ENCODE measurements at places on chromosomes 6 and 20.

GRCh38 chr20:11766961-11767360, 150.7 kb upstream of the BTBD3 start:
- DNase-seq: no peak

DNA sequence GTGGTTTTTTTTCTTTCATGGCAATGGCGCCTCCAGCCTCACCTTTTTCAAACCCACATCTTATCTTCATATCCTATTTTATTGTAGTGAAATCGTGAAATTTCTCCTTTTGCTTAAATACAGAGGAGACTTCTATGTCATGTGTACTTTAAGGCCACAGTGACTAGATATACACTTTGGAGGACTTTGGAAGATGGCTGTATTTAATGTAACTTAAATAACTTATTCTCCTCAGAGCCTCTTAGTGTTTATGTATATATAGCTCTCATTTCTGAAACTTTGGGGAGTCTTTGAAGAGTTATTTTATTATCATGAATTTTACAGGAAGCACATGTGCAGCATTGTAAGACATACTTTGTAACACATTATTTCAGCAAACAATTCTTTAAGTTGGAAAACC, 968 bp downstream of the LAMA2 start:
- no peak for DNase-seq

- DNase-seq: no peak
Measured at GRCh38 chr6:147873816-147874215, 365.3 kb downstream of the SAMD5 start.

GRCh38 chr6:12392490-12392889, 102.3 kb downstream of the EDN1 start:
- no peak for DNase-seq

DNA sequence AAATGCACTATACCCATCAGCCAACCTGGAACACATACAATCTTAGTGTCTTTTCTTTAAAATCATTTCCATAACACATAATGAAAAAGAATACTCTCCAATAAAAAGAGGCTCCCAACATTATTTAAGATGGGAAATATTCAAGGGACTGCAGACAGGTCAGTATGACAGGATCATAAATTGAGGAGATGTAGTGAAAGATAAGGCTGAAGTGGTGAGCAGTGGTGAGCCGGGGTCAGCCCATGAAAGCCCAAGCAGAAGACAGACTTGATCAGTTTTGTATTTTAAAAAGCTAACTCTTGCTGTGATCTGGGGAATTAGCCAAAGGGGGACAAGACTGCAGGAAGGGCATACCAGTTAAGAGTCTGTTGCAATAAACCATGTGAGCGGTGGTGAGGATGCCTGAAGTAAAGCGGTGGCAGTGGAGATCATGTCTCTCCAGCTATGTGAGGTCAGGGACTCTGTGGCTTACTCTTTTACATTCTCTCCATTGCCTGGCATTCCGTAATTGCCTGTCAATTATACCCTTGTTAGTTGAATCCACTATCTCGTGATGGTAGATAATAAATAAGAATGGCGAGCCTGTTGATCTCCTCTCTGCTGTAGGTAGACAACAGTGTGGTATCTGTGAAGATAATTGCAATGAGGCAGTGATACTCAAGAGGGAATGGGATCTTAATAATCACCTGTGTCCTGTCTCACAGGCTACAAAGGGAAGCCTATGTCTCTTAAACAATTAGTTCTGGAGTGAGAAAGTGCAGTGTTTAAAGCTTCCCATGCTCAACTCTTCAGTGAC, 97.4 kb downstream of the FILIP1 start:
- DNase-seq: no peak

DNA sequence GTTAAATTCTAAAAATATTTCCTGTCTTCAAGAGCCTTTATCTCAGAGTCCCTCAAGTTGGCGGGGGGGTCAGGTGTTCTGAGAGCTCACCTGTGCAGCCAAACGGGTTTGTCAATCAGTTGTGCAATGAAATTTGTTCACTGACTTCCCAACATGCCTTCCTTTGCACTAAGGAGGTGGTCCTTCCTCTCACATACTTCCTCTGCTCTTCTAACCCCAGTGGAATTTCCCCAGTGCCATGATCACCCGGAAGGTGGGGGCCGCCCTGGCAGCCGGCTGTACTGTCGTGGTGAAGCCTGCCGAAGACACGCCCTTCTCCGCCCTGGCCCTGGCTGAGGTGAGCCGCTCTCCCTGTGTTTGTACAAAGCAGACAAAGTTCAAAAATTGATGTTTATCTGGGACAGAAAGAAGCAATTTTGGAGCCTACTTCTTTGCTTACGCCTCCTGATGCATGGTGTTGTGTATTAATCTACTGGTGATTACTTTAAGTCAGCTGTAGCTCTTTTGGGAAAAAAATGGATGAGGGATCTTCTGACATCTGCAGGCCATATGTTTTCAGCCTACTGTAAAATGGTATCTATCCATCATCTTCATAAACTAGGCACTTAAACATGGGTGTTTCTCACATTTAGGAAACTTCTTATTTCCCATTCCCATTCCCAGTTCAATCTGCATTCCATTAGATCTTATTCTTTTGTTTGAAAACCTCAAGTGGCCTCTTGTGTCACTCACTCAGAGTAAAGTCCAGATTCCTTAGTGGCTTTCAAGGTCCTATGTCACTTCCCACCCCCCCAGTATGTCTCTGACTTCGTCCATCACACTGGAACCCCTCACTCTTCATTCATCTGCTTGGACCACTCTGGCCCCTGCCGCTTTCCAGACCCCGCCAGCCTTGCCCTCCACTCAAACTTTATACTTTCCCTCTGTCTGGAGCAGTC, 10.1 kb downstream of the ALDH5A1 start:
- no peak for DNase-seq

- no peak for DNase-seq
Measured at GRCh38 chr6:143123941-143124340, 63.3 kb downstream of the AIG1 start.

DNA sequence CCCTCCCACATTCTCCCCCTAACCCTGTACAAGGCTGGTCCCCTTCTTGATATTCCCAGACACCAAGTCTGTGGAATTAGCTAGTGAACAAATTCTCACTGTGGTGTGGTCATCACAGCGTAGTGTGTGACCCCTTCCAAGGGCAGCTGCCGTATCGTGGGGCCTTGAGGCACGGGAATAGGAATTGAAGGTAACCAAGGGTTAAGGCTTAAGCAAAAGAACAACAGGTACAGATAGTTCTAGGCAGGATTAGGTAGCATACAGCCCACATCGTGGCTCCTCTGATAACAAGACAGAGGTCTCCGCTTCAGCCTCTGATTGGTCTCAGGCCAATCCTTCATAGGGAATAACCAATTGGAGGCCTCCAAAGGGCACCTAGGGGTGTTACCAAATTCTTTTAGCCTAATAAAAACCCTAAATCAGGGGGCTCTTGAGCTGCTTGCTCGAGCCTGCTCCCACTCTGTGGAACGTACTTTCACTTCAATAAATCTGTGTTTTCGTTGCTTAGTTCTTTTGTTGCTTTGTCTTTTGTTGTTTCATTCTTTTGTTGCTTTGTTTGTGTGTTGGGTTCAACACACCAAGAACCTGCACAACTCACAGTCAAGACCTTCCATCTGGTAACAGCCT, 64.7 kb downstream of the GPR6 start:
- no peak for DNase-seq

DNA sequence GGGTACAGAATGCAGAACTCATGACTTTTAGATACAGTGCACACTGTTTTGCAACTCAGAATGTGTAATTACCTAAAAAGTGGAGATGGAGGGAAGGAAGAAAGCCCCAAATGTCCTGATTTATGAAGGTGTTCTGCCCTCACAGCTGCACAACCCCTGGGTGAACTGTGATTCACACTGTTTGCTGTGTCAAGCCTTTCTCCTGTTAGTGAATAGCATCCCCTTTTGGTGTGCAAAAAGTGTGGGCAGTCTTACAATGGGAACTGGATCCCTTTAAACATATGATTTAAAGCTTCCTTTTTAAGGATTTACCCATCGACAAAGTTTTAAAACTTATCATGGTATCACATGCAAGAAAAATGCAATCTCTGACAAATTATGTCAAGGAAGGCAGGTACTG, 633.4 kb upstream of the EPHA7 start:
- DNase-seq: no peak

- DNase-seq: no peak
Measured at GRCh38 chr6:137681445-137682009, 185.5 kb upstream of the TNFAIP3 start.

DNA sequence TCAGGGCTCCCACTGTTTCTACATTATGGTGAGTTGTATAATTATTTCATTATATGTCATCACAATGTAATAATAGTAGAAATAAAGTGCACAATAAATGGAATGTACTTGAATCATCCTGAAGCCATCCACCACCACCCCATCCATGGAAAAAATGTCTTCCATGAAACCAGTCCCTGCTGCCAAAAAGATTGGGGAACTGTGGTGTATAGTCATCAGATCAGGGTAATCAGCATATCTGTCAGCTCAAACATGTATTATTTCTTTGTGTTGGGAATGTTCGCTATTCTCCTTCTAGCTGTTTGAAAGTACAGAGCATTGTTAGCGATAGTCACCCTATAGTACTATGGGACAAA, 33.8 kb upstream of the SLC22A23 start:
- no peak for DNase-seq

DNA sequence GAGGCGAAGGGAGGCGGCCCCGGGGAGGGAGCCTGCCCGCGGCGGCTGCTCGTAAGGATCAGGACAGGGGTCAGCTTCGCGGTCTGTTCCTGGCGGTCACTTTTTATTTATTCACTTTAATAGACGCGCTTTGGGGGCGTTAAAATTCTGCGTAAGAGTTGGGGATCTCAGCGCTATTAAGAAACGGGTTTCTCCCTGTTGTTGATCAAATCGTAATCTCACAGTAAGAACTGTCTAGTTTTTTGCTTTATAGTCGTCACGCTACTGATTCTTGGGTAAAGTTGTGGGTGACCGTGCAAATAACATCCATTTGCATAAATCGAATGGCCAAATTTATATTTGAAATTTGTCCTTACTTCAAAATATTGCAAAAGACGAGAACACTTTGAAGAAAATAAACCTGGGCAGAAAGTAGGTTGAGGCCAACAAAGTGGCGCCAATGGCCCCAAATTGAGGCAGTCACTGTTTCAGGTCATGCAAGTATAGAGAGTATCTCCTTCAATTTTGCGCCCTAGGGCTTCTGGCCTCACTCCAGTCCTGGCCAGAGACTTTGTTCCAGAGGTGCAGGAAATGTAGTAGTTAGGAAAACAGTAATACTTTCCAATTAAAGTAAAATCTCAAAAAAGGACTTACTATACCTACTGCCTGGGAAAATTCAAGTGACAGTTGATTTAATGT, 963 bp upstream of the RMND1 start:
- no peak for DNase-seq

DNA sequence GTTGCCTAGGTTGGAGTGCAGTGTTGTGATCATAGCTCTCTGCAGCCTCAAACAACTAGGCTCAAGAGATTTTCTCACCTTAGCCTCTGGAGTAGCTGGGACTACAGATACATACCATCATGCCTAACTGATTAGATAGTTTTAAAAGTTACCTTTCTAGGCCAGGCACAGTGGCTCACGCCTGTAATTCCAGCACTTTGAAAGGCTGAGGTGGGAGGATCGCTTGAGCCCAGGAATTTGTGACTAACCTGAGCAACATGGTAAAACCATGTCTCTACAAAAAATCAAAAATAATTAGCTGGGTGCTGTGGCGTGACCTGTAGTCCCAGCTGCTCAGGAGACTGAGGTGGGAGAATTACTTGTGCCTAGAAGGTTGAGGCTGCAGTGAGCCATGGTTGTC, 41.2 kb downstream of the SLC17A5 start:
- no peak for DNase-seq

DNA sequence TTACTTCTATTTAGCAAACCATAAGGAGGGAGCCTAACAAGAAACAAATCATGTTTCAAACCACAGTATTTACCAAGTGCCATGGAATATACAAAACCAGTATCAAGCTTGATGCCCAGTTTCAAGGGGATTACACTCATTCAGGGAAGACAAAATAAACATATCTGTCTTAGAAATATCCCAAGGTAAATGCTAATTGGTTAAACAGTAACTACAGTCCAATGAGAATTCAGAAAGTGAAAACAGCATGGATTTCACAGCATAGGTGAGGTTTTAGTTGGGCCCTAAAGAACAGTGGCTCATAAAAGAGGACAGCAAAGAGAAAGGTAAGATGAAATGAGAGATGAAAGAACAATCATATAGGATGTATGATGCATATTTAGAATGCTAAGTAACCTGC, 110.3 kb downstream of the CHD6 start:
- no peak for DNase-seq

GRCh38 chr6:34955442-34955841, 66.4 kb downstream of the ANKS1A start:
- no peak for DNase-seq

- no peak for DNase-seq
Measured at GRCh38 chr20:24432046-24432442, 37.4 kb upstream of the SYNDIG1 start.

GRCh38 chr6:152984513-152984872, 1.7 kb upstream of the FBXO5 start:
- DNase-seq: no peak

DNA sequence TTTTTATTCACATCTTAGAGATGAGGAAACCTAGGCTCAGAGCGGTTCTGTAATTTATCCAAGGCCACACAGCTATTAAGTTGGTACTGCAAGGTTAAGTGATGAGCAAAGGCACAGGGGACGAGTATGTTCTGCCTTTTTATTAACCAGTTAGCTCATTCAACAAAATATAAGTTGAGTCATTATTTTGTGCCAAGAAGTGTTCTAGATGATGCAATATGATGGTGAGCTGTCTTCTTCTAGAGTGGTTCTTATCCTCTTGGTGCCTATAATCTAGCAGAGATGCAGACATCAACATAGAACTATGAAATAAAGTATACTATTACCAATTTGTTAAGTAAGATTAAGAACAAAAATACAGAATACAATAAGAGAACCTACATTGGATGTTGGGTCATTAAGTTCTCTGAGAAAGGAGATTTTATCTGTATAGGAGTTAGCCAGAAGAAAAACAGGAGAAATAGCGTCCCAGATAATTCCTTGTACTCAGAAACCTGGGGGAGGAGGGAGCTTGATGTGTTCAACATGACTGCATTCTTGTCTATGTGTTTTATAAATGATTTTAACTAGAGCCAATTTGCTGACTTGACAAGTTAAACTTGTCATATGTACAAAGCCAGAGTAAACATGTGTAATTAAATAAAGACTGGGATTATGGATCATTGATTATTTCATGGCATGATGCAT, 122.3 kb downstream of the TBXT start:
- DNase-seq: no peak

DNA sequence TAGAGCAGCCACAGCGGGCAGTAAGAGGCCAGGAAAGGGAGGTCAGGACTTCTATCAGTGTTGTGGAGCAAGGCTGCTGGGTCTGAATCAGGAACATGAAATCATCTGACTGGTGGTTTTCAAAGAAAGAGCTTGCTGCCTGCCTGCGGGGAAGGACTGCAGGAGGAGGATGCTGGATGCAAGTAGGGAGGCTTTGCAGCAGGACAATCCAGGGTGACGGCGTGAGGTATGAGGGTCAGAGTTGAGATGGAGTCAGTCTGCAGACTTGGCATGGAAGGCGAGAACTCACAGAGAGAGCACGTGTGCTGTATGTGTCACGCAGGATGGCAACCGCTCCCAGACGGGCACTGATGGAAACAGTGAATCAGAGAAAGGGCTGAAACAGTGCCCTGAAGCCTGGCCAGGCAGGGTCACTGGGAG, 59.2 kb upstream of the CD93 start:
- no peak for DNase-seq

GRCh38 chr6:84309336-84309735, 81.9 kb upstream of the CEP162 start:
- no peak for DNase-seq
